ENCODE measurements at places on chromosomes 3 and 15.

- DNase-seq = no peak
Observed at GRCh38 chr3:79369306-79369705, 398.5 kb downstream of the ROBO1 start.

DNA sequence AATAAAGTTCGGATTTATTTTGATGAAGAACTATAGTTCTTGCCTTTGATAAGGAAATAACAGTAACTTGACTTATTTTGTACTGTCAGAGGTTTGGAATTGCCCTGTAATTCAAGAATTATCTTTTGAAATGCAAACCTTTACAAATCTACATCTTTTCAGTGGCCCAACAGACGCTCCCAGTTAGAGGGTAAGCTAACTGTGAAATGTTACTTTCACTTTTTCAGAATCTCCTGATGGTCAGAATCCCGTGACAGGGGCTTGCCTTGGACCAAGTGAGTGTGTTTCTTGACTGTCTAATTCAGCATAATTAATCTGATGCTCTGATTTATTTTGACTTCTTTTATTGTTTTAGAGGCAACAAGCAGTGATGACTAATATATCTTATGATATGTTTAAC, 262.5 kb downstream of the PLOD2 start:
- DNase-seq = no peak

DNA sequence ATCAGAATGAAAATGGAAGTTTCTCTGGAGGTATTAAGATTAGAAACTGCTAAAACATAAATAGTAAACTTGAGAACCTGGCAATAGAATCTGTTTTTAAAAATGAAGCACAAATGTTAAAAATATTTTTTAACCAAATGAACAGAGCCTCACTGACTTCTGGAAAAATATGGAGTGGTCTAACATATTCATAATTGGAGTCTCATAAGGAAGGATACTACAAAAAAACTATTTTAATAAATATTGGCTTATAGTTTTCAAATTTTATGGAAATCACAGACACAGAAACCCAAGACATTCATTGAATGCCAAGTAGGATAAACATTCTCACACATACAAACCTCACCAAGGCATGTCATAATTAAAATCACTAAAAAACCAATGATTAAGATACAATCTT, 23.6 kb upstream of the TASOR start:
- DNase-seq = no peak

GRCh38 chr15:64807751-64808222, 17.7 kb downstream of the PIF1 start:
- no peak for DNase-seq

DNA sequence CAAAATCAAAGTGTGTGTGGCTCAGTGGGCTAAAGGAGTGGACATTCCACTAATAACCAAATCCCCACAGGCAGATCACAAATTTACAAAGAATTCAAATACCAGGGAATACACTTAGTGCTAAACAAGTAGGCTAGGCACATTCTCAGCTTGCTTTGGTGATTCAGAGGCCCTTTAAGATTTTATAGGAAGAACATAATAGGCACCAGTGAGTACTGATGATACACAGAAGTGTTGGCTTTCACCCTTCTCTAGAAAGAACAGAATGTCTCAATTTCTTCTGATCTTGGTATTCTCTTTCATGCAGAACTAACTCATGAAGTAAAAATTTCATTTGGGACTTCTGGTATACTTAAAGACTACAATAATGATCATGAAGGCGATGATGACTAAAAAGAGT, 55.0 kb downstream of the POLR2M start:
- DNase-seq = no peak

DNA sequence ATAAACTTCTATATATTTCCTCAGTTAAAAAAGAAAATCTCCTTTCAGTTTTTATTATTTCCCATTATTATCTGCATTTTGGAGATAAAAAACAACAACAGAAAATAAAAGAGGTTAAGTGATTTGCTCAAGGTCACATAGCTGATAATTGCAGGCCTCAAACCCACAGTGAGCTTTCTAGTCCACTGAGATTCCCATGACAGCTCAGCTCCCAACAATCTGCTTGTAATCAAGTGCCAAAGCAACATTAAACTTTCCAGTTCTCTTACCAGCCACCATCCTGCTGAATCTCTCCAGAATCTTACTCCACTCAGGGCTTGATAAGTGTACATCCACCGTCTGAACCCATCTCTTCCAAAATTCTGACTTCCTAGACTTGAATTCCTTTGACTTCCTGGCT, 318.2 kb upstream of the SEMA6D start:
- DNase-seq = no peak

DNA sequence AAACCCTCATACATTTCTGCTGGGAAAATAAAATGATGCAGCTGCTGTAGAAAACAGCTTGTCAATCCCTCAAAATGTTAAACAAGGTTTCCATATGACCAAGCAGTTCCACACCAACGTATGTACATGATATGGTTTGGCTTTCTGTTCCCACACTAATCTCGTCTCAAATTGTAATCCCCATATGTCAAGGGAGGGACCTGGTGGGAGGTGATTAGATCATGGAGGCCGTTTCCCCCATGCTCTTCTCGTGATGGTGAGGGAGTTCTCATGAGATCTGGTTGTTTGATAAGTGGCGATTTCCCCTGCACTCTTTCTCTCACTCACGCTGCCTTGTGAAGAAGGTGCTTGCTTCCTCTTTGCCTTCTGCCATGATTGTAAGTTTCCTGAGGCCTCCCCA, 100.6 kb upstream of the SLC24A5 start:
- peak; percentile 3 for DNase-seq

DNA sequence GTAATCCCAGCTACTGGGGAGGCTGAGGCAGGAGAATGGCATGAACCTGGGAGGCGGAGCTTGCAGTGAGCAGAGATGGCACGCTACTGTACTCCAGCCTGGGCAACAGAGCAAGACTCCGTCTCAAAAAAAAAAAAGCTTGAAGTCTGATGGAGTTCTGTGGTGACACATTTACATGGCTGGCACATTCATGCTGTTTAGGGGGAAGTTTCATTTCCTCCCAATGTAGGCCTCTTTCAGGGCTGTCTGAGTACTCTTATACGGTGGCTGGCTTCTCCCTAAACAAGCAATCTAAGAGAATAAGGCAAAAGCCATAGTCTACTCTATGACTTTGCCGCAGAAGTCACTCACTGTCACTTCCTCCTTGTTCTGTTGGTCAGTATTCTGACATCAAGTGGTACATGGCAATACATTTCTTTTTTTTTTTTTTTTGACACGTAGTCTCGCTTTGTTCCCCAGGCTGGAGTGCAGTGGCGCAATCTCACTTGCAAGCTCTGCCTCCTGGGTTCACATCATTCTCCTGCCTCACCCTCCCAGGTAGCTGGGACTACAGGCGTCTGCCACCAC, 41.2 kb downstream of the OIP5 start:
- DNase-seq = peak; percentile 67

DNA sequence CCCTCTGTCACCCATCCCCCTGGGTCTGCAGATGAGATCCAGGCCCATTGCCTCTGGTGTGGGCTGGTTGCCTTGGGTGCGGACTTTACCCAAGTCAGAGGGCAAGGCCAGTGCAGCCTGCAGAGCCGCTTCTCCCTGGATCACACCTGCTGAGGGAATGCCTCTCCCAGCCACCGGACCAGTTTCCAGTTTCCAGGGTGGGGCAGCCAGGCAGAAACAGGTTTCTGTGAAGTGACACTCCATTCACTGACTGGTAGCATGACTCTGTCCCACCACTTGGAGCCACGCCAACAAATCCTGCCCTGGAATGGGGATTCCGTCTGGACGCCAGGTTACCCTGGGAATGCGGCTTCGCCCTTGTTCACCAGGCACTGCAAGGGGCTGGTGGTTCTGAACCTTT, 30.0 kb downstream of the PAQR5 start:
- DNase-seq = no peak

DNA sequence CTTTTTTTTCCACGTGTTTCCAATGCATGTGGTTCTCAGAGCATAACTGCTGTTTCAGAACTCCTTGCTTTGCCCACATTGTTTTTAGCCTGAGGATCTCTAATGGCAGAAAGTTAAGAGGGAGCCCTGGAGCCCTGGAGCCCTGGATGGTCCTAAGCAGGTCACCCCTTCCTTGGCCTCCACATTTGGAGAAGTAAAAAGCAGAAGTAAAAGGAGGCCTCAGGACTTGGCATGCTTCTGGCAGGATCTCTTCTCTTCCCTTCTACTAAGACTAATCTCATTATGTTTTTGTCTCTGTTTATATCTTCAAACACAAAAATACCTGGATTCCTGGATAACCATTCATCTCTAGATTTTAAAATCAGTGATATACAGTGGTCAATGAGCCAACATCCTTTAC, 50.1 kb downstream of the P2RY1 start:
- DNase-seq = peak; percentile 37

GRCh38 chr15:45340429-45340828, 37.9 kb downstream of the GATM start:
- no peak for DNase-seq

DNA sequence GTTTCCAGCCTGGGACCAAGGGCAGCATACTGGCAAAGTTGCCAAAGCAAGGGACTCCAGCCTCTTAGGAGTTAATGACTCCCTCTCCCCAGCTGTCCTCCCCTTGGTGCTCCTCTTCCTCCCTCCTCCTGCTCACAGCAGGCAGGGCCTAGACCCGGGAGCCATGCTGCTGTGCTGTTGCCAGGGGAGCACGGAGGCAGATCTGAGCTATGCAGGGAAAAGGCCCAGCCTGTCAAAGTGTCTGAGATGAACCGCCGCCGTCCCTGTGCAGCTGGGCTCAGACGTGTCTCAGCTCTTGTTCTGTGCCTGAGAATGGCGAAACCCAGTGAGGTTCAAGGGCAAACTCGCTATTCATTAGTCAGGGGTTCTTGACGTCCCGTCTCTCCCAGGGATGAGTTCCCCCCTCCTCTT, 60.8 kb upstream of the POLG start:
- DNase-seq = no peak

DNA sequence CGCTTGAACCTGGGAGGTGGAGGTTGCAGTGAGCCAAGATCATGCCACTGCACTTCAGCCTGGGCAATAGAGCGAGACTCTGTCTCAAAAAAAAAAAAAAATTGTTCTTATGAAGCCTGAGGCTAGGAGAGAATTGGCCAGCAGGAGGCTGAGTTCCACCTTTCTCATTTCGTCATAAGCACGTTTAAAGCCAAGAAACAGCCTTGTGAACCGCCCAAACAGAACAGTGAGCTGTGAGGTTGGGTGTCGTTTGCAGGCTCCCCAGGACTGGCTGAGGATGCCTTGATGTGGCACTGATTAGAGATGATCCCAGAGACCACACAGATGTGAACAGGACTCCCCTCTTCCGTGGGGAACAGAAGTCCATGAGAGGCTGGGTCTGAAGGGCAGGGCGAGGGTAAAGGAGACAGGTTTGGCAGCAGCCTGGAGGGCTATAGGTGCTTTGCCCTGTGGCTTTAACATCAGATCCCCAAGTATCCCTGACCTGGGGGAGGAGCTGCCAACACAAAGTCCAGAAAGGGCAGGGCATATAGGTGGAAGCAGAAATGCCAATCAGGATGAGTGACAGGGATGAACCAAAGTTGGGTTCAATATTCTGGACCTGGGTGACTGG, 52.9 kb downstream of the CLEC3B start:
- DNase-seq = no peak

- DNase-seq = no peak
Observed at GRCh38 chr3:140135461-140135860, 200.5 kb downstream of the CLSTN2 start.

- no peak for DNase-seq
Observed at GRCh38 chr3:60574046-60574769, 677.0 kb downstream of the FHIT start.

Measured in inflammatory macrophage treated with lipopolysaccharide for 1 hour (primary cell).